GM23248 (cell line): ENCODE measurements at places on chromosomes 16 and 17.

DNA sequence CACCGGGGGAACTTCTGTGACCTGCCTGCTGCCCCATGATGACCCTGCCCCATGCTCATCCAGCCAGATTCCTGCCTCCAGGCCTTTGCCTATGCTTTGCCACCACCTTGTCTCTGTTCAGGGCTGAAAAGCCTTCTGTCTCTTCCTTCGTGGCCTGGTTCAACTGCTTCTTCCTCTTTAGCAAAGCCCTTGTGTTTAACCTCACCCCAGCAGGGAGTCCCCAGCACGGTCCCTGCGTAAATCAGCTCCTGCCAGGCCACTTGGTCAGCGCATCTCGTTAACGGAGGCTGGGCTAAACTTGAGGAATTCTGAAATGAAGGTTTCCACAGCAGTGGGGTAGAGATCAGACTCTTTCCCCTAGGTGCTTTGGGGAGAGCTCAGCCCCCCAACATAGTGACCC, 16.1 kb upstream of the KCNJ12 start:
- no peaks in the 10 kb centered on the region for H3K36me3 ChIP-seq
- H3K27ac ChIP-seq, result no peak overlapping the region
- no peak for DNase-seq

DNA sequence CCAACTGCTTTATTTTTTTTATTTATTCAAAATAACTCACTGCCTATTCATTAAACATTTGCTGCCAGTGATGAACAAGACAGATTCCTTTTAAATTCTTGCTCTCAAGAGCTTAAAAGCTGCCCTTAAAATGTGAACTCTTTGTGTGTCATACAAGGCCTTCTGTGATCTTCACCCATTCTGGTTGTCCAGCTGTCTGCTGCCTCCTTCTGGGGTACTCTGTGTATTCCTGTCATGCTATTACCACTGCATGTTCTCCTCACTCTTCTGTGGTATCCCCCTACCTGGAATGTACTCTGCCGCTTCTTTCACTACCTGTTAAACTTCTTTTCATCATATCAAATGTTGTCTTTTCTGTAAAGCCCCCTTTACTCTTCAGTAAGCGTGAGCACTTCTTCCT, 165.8 kb downstream of the CHD9 start:
- H3K36me3 ChIP-seq, result peaks cover 29% of the 10 kb centered on the region
- H3K4me1 ChIP-seq, result peaks cover 37% of the 10 kb centered on the region
- H3K27me3 ChIP-seq, result no peaks in the 10 kb centered on the region

- H3K4me1 ChIP-seq, result no peaks in the 10 kb centered on the region
- no peaks in the 10 kb centered on the region for H3K27me3 ChIP-seq
- H3K4me3 ChIP-seq, result no peak overlapping the region
- H3K27ac ChIP-seq, result no peak overlapping the region
- no peaks in the 10 kb centered on the region for H3K36me3 ChIP-seq
- no peak for DNase-seq
These were observed 291.3 kb downstream of the CDH13 start for GRCh38 chr16:82917886-82918595.

DNA sequence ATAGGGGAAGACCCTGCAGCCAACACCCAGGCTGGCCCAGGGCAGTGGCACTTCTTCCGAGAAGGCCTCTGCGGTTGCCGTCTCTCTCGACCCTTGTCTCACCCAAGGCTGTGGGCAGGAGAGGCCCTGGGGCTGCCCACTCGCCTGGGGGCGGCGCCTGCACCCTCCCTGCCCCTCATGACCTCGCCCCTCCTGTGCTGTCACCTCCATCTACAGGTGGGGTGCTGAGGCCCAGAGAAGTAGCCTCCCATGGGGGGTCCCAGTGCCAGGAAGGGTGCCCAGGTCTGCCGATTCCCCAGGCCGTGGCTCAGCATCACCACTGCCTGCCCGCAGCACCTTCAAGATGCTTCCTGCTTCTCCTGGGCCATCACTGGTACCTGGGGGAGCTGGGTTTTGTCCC, 992 bp downstream of the NLRC3 start:
- H3K4me3 ChIP-seq, result no peak overlapping the region
- H3K27me3 ChIP-seq, result no peaks in the 10 kb centered on the region
- H3K36me3 ChIP-seq, result no peaks in the 10 kb centered on the region

DNA sequence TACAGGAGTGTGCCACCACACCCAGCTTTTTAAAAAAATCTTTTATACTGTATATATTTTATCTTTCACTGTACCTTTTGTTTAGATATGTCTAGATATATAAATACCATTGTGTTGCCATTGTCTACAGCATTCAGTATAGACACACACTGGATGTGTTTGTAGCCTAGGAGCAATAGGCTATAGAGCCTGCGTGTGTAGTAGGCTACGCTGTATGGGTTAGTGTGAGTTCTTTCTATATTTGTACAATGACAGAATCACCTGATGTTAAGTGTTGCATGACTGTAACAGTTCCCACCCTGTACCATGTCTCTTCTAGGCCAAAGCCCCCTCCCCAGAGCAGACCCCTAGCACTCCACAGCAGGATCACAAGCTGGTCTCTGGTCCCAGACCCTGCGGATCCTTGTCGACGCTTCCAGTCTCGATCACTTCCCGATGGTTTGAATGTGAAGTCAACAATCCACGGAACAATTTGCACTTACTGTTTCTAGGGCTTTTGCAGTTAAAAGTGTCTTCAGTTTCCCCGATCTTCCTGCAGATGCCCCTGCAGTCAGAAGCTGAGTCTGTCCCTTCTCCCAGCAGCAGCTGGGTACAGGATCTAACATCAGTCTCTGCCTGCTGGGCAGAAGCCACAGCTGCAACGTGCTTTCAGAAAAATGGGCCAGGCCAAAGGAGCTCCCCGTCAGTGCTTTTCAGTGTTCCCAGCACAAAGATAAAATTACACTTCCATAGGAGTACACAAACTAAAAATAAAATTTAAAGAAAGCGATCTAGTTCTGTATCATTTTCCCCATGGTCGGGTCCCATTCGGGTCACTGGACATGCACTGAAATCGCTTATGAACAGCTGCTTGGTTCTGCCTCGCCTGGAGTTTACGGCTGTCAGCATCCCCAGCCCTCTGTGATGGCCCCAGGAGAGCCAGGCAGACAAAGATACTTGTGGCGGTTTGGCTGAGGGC, 35.4 kb downstream of the ADAM11 start:
- H3K27me3 ChIP-seq, result no peaks in the 10 kb centered on the region
- H3K36me3 ChIP-seq, result peaks cover 9% of the 10 kb centered on the region; the same call in 1 of the 2 replicates

DNA sequence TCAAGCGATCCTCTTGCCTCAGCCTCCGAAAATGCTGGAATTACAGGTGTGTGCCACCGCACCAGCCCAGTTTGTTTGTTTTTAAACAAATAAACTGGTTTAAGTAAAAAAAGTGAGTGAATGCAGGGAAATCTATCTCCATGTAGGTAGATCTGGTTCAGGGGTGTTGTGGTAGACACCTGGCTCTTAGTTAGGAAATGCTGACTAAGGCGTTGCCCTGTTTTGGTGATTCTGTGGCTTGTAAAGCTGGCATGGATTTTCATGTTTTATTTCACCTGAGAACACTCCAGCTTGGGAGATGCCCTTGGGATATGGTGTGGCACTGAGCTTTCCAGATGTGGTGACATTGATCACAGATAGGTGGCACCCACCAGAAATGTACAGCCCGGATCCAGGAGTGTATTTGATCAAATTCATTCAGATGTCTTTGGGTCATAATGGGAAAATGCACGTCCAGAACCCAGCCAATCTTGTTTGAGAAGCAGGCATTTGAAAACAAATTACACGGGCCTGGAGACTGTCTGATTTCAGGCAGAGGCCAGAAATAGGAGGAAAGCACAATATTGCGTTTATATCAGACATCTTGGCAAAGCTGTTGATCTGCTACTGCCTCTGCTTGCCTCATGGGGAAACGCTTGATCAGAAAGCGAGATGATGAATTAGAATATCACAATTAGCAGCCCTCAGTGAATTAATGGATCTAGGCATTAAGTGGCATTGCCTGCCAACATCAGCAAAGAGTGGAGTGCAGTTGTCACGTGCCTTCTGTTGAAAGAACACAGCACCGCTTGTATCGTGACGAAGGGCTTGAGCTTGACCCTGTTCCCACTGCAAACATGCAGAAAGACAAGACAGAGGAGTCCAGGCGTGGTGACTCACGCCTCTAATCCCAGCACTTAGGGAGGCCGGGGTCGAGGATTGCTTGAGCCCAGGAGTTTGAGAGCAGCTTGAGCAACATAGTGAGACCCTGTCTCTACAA, 7.3 kb upstream of the IL34 start:
- H3K27ac ChIP-seq, result no peak overlapping the region
- no peak overlapping the region for H3K4me3 ChIP-seq
- peaks cover 10% of the 10 kb centered on the region for H3K4me1 ChIP-seq
- no peaks in the 10 kb centered on the region for H3K36me3 ChIP-seq

- H3K4me3 ChIP-seq, result no peak overlapping the region
- H3K4me1 ChIP-seq, result no peaks in the 10 kb centered on the region
- H3K27me3 ChIP-seq, result peaks cover 12% of the 10 kb centered on the region
- no peak overlapping the region for H3K27ac ChIP-seq
These were observed 8.6 kb upstream of the ACSF3 start for GRCh38 chr16:89084814-89085612.

DNA sequence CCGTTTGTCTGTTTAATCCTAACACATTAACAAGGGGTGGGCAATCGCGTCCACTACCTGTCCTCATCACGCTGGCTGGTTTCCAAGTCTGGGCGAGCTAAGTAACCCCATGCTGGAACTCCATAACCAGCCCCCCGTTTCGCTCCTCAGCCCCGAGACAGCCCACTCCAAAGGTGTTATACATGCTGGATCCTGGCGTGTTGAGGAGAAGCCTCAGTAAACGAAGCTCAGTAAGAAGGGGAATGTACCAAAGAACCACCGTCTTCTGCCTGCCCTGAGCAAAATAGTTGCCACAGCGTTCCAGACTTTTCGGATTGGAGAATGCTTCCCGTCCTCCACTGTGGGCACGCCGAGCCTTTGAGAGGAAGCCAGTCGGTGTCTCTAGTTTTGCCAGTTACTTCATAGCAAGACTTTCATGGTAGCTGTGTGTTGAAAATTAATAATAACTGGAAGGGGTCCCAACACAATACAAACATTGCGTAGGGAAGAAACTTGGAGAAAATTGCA, 16.1 kb upstream of the C17orf78 start:
- H3K4me3 ChIP-seq, result peak overlapping the region; percentile 82
- H3K27me3 ChIP-seq, result no peaks in the 10 kb centered on the region
- H3K27ac ChIP-seq, result peak overlapping the region; percentile 49
- H3K36me3 ChIP-seq, result no peaks in the 10 kb centered on the region
- H3K4me1 ChIP-seq, result no peaks in the 10 kb centered on the region; the same call in 1 of the 2 replicates

GRCh38 chr17:8153957-8154607, 1.9 kb upstream of the PER1 start:
- peak overlapping the region; percentile 79 for H3K4me3 ChIP-seq
- H3K27ac ChIP-seq, result peak overlapping the region; percentile 100
- H3K4me1 ChIP-seq, result peaks cover 41% of the 10 kb centered on the region
- no peaks in the 10 kb centered on the region for H3K36me3 ChIP-seq
- H3K27me3 ChIP-seq, result no peaks in the 10 kb centered on the region

DNA sequence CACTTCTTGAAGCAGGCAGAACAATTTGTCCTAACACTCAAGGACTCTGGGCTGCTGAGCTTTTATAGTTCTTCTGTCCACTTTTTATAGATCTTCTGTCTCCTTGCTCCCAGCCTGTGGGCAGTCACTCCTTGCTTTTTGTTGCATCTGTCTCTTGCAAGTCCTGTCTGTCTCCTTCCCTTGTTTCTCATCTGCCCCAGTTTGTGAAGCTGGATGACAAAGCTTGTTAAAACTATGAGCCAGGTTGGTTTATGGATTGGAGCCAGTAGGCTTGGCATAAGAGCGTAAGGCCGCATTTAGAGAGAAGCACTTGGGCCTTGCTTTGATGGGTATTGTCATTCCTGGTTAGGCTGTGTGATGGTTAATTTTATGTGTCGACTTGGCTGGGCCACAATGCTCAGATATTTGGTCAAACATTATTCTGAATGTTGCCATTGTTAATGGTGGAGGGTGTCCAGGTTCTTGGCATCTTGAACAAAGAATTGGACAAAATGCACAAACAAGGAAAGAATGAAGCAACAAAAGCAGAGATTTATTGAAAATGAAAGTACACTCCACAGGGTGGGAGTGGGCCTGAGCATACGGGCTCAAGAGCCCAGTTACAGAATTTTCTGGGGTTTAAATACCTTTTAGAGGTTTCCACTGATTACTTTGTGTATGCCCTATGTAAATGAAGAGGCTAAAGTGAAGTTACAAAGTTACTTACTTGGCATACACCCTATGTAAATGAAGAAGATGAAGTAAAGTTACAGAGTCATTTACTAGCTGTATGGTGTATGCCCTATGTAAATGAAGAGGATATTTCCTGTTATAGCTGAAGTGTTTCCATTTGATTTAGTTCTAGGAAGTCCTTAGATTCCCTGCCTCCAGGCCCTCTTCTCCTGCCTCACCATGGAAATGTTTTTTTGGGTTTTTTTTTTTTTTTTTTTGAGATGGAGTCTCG, 8.0 kb upstream of the CPPED1 start:
- no peaks in the 10 kb centered on the region for H3K36me3 ChIP-seq
- DNase-seq, result no peak
- H3K4me1 ChIP-seq, result peaks cover 3% of the 10 kb centered on the region; the same call in 1 of the 2 replicates
- no peaks in the 10 kb centered on the region for H3K27me3 ChIP-seq

DNA sequence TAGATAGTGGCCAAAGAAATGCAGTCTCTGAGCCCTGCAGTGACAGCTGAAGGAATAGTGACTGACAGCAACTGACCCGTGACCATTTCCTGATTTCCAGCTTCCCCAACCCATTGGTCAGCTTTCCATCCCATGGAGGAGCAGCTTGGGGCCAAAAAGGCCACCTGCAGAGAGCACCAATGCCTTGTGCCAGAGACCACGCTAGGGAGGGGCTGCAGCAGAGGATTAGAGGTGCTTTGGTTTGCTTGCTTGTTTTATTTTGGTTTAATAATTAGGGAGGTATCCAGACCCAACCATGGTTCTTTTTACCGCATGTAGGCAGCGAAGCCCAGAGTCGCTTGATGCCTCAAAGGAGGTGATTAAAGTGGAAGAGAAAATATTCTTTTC, 61.3 kb upstream of the SIAH1 start:
- H3K27ac ChIP-seq, result no peak overlapping the region
- no peak overlapping the region for H3K4me3 ChIP-seq
- no peaks in the 10 kb centered on the region for H3K36me3 ChIP-seq
- peaks cover 17% of the 10 kb centered on the region for H3K4me1 ChIP-seq
- no peaks in the 10 kb centered on the region for H3K27me3 ChIP-seq

- no peak overlapping the region for H3K27ac ChIP-seq
- H3K4me1 ChIP-seq, result no peaks in the 10 kb centered on the region
- DNase-seq, result no peak
- H3K4me3 ChIP-seq, result no peak overlapping the region
- H3K36me3 ChIP-seq, result no peaks in the 10 kb centered on the region
- no peaks in the 10 kb centered on the region for H3K27me3 ChIP-seq
These were observed 40.4 kb downstream of the WSCD1 start for GRCh38 chr17:6110592-6110991.

DNA sequence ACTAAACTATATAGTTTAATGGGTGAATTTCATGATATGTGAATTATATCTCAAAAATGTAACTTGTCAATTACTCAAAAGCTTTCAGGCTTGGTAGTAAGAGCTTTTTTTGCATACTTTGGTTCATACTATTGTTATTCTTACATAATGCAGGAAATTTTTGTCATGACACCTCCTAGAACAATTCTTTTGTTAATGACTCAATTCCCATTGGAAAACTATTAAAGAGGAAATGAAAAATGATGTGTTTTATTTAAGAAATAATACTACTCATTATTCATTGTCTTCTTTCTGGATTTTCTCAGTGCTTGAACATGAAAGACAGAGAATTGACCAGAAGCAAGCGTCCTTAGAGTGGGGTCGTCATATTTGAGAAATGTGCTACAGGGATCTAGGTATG, 196.4 kb upstream of the KCNJ16 start:
- peak; percentile 53 for DNase-seq
- H3K4me1 ChIP-seq, result peaks cover 26% of the 10 kb centered on the region
- H3K27me3 ChIP-seq, result no peaks in the 10 kb centered on the region
- no peak overlapping the region for H3K4me3 ChIP-seq
- no peak overlapping the region for H3K27ac ChIP-seq

- H3K36me3 ChIP-seq, result peaks cover 3% of the 10 kb centered on the region; the same call in 1 of the 2 replicates
- H3K27ac ChIP-seq, result peak overlapping the region; percentile 54
- no peak overlapping the region for H3K4me3 ChIP-seq
- H3K27me3 ChIP-seq, result no peaks in the 10 kb centered on the region
These were observed 45.3 kb downstream of the DDX19A start for GRCh38 chr16:70391881-70392481.
